Heart right ventricle (tissue), 16 donors: ENCODE measurements at places on chromosomes 7 and 10. TPM values are rescaled to one million over a fixed set of nuclear protein-coding genes. Genes with fewer than 3 reads are reported as not detected.
A peak's percentile ranks its signal among the peaks of the same experiment; 100 is the strongest.

Gene ACTL6B
- total RNA-seq = not detected

Gene MOGAT3
- not detected for total RNA-seq

DNA sequence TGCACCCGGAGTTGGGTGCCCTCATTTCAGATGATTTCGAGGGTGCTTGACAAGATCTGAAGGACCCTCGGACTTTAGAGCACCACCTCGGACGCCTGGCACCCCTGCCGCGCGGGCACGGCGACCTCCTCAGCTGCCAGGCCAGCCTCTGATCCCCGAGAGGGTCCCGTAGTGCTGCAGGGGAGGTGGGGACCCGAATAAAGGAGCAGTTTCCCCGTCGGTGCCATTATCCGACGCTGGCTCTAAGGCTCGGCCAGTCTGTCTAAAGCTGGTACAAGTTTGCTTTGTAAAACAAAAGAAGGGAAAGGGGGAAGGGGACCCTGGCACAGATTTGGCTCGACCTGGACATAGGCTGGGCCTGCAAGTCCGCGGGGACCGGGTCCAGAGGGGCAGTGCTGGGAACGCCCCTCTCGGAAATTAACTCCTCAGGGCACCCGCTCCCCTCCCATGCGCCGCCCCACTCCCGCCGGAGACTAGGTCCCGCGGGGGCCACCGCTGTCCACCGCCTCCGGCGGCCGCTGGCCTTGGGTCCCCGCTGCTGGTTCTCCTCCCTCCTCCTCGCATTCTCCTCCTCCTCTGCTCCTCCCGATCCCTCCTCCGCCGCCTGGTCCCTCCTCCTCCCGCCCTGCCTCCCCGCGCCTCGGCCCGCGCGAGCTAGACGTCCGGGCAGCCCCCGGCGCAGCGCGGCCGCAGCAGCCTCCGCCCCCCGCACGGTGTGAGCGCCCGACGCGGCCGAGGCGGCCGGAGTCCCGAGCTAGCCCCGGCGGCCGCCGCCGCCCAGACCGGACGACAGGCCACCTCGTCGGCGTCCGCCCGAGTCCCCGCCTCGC, at the start of gene EGFR:
EGFR (plus strand) TSS at position 657 of the 830 bp plus-strand sequence. CDS start 261 bp downstream, outside the sequence.
- DNase-seq = peak; percentile 81

DNA sequence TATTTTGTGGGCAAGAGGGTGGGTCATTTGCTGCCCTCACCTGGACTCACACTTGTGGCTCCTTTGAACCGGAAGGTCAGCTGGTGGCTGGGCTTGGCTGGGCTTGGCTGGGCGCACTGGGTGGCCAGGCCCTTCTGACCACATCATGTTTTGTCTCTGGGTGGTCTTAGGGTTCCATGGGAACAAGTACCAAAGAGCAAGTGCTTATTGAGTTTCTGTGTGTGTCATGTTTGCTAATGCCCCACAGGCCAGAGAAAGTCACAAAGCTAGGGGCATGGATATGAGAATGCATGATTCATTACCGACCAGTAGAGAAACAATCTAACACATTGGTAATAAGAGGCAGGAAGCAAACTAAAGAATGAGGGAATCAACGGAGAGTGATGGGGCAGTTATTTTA, 33.6 kb upstream of the NRP1 start:
- DNase-seq = no peak

GRCh38 chr7:8157296-8157695, 104.7 kb downstream of the ICA1 start:
- DNase-seq = no peak

Gene CCDC172
- total RNA-seq = not detected

Gene ASCC1
- 25.2 TPM for total RNA-seq

DNA sequence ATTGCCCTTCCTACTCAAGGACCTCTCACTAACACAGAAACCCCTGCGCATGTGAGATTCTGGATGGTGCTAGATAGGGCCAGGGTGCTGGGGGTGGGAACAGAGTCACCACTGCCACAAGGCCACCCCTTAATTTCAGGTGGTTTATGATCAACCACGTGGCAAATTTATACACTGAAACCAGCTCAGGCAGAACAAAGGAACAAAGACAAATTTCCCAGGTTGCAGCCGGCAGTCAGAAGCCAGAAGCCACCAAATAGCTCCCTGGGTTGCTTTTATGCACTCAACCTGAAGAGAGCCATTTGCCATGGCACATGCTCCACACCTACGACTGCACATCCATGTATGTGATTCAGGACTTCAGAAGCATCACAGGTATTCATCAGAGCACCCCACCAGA, 2.5 kb downstream of the VOPP1 start:
- no peak for DNase-seq

DNA sequence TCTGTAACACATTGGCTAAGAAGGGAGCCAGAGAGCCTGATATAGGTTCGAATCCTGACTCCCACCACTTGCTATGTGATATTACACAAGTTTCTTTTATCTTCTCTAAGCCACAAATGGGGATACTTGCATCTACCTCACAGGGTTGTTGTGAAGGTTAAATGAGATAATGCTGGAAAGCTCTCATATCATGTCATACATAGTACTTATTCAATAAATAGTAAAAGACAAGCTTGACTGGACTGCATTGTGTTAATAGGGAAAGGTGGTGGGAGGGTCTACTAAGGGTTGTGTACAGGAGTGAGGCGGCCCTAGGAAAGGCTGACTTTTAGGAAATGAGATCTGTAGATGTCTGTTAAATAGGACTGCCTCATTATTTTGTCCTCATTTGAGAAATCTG, 35.8 kb upstream of the DNMBP start:
- no peak for DNase-seq

GRCh38 chr7:37259319-37259821, 189.3 kb downstream of the ELMO1 start:
- no peak for DNase-seq

DNA sequence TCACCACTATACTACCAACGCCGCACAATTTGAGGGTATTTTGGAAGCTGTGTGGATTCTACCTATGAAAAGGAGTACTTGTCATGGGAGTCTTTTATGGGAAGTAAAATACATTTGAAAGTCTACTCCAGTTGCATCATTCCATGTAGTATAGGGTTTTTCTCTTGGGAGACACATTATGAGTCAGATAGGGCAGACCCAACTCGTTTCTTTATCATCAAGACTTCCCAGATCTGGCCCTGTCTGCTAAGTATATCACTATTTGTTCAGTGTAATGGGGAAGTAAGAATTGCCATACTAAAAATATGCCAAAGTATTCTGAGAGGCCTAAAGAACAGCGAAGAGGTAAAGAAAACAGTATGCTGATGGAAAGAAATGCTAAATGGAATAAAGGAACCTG, 144.2 kb downstream of the SPAG6 start:
- DNase-seq = no peak

- DNase-seq = peak; percentile 46
Measured at GRCh38 chr10:105742184-105742583, 1101.1 kb downstream of the SORCS3 start.

DNA sequence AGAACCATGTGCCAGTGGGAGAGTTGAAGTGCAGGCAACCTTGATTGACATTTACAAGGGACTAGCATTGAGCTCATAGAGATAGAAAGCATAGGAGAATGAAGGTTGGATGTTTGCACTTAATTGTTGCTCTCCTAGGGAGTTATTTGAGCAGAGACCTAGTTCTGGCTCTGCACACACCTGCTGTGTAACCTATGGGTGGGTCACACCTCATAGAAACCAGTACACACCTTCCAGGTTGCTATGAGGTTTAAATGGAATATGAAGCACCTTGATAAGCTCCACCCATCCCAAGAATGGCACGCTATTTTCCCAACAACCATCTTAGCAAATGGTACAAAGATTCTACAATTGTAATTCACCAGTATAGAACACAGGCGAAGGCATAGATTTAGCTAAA, 86.2 kb upstream of the AOAH start:
- DNase-seq = no peak

DNA sequence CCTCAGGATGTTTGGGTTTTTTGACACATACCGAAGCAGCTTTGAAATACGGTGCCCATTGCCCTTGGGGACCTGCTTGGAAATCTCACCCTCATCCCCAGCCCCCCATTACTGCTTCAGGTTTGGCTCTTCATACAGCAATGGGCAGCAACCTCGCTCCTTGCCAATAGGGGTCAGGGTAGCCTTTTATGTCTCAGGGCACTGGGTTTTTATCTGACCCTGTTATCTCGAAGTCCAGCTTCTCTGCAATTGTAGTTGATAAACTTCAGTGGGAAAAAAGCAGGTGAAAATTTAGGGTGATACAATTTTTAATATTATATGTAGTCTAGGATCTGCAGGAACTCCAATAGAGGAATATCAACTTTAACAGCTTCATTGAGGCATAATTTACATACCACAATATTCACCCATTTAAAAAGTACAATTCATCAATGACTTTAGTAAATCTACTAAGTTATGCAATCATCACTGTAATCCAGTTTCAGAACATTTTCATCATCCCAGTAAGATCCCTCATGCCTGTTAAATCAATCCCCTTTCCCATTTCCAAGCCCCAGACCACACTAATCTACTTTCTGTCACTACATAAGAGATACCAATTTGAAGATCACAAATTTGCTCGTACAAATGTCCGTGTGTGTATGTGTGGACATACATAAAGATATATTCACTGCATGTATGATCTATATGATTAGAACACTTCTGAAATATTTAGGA, 386.2 kb downstream of the KCNMA1 start:
- no peak for DNase-seq

Gene DYDC2
- not detected for total RNA-seq

Gene MALRD1
- total RNA-seq = 0.30 TPM

Gene AKR1C8
- total RNA-seq = not detected

Gene MAP3K8
- total RNA-seq = 8.2 TPM

DNA sequence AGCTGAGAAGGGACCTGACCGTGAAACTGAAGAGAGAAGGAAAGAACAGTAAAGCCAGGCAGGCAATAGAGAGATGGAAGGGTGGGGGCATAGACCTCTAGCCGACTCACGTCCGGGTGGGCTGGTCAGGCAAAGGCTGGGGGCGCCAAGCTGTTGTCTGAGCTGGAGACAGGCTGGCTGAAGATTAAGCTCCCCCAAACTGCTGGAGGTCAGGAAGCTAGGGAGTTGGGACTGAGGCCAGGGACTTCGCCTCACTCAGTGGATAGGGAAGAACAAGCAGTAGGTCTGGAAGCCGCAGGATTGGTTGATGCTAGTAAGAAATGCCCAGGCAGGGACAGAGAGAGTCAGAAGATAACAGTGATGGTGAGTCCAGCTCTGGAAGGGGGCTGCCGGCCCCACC, 5.3 kb downstream of the PITX3 start:
- DNase-seq = no peak

GRCh38 chr10:56142092-56142728, 218.8 kb downstream of the ZWINT start:
- DNase-seq = no peak

DNA sequence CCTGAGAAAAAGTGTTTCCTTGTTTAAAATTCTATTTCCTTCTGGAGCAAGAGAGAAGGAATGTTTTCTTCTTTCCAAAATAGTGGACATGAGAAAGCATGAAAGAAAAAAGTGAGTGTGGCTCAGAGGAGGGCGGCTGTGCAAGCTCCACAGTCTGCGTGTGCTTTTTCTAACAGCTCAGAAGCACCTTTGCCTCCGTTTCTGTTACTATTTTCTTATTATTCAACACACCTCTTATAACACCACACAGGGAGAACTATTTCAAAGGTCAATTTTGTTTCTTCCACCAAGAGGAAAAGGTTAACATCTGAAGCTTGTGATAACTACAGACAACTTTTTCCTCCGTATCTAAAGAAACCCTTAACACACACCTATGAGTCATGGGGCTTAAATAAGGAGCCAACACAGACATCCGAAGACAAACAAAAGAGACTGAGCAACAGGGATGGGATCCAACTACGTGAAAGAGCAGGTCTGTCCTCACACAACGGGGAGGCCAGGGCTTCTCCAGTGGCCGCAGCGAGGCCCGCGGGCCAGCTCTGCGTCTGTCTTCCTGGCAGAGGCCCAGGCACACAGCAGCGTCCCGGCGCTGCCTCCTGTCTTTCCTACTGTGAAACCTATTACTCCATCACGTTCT, 36.2 kb upstream of the NCAPG2 start:
- peak; percentile 32 for DNase-seq

GRCh38 chr7:130278860-130279259, 12.2 kb downstream of the CPA2 start:
- no peak for DNase-seq
